Hematopoietic multipotent progenitor cell (in vitro differentiated cells): ENCODE measurements at places on chromosomes 6 and 20. TPM values are rescaled to one million over a fixed set of nuclear protein-coding genes. Genes with fewer than 3 reads are reported as not detected.

Gene MYLK4
- 1.6 TPM for total RNA-seq

Gene PKIB
- not detected for total RNA-seq

Gene OR2B6
- 0.81 TPM for total RNA-seq

Gene CLPSL1
- not detected for total RNA-seq

Gene CHRNA4
- not detected for total RNA-seq
